Activated T-helper 17 cell treated with anti-CD3 and anti-CD28 coated beads, Interleukin-2, amount 50 U/mL, for 72 hours (primary cell): ENCODE measurements at places on chromosomes 2 and 18. TPM values are rescaled to one million over a fixed set of nuclear protein-coding genes. Genes with fewer than 3 reads are reported as not detected.

GRCh38 chr2:36262581-36262980 is 93.0 kb upstream of the CRIM1 start:
- no peak for ATAC-seq

The LOXHD1 gene
- not detected for total RNA-seq

GRCh38 chr2:134124047-134124753 is 129.7 kb upstream of the MGAT5 start:
- ATAC-seq = no peak

DNA sequence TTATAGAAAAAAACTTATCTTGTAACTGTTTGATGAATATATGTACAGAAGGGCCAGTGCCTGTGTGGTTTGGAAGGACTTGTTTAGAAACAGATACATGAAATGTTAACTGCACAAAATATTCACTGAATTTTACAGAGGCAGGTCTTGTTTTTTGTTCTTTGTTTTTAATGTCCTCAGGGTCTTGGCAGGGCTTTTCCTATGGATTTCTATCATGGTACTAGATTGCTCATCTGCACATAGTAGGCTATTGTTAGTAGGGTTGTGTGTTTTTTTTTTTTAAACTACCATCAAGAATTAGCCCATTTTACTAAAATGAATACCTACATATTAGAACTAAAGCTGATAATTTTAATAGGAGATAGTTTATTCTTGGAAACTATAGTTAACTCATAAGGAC is 3.5 kb downstream of the CABYR start:
- ATAC-seq = no peak

- ATAC-seq = peak; percentile 83
These were observed 93.3 kb upstream of the EML6 start for GRCh38 chr2:54629914-54630857.

DNA sequence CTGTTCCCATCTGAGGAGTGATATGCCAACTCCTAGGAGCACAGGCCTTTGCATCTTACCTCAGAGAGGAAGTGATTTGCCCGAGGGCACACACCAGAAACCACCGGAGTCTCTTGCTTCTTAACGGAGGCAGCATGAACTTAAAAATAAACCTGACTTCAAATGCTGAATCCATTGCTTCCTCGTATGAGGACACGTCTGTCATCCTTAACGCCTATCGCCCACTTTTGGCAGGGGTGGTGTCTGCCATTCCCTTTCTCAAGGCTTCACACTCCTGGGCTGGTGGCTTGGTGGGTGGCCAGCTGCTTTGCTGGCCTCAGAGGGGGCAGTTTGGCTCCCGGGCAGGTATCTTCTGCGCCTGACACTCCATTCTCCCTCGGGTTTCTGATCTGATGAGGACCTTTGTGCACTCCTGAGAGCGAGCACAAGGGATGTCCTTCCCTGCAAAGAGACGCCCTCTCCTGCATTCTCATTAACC is 1.1 kb upstream of the PREB start:
- no peak for ATAC-seq

DNA sequence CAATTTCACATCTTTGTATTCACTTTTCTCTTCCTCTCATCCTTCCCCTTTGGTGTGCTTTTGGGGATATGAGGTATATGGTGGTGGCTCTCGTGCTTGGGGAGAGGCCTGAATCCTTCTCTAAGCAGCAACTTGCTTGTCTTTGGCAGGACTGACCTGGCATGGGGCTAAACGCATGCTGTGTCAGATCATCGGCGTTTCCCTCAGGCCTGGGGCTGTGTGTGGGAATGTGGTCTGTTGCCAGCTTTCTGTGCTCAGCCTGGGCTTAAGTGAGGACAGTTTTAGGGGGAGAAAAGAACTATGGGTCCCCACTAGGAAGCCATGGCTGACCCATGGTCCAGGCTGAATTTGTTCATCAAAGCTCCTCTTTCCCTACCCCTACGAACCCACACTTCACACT is 60.7 kb downstream of the TET3 start:
- no peak for ATAC-seq

DNA sequence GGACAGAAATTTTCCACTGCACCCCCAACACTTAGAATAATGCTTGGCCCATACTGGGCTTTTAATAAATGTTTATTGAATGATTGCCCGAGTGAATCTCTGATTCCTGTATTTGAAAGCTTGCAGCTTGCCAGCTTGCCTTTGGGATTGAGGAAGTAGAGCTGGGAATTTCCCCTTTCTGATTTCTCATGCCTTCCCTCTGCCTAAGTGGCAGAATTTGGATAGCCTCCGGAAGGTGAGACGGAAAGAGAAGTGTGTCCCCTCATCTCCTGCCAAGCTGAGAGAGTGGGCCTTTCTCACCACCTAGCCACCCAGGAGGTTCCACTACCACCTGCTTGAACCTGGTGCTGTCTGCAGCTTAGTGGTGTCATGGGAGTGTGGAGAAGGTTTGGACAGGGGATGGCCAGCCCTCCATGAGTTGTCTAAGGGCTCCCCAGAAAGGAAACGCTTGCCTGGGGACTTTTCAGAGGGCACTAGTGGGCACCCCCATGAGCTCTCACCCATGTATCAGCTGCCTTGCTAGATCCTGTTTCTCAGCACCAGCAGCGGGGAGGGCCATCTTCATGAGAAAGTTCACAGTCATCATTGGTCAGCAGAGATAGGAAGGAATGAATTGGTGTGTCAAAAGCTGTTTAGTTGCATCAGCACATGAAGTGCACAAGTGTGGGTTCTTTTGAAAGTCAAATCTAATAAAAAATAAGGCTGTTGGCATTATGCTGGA is 8.6 kb upstream of the NCOA1 start:
- no peak for ATAC-seq

- ATAC-seq = peak; percentile 1
These were observed 73.1 kb downstream of the ANKRD44 start for GRCh38 chr2:197237291-197238042.

The ARHGEF33 gene
- total RNA-seq = 0.58 TPM

GRCh38 chr18:11857177-11857887 is 6.1 kb downstream of the CHMP1B start:
- no peak for ATAC-seq

GRCh38 chr2:207813221-207813916 is 43.7 kb upstream of the FZD5 start:
- ATAC-seq = no peak

GRCh38 chr2:61253136-61253535 is 91.1 kb downstream of the C2orf74 start:
- ATAC-seq = no peak

The GNLY gene
- total RNA-seq = 10.6 TPM

DNA sequence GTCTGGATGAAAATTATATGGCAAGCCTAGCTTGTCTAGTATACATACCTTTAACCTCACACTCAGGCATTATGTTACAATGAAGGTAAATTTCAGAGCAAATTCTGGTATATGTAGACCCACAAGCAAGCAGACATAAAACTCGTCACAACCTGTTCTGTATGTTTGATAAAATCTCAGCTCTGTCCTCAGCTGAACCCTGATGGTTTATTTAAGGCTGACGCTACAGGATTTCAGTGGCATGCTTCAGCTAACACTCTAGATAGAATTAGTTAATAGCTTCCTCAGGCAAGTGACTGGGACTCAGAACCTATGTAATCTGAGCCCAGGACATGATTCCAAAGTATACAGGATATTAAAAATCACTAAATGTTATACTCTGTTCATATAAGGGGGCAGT is 68.2 kb upstream of the MC2R start:
- ATAC-seq = no peak

- no peak for ATAC-seq
These were observed 3.9 kb upstream of the TNS1 start for GRCh38 chr2:218006741-218007140.

DNA sequence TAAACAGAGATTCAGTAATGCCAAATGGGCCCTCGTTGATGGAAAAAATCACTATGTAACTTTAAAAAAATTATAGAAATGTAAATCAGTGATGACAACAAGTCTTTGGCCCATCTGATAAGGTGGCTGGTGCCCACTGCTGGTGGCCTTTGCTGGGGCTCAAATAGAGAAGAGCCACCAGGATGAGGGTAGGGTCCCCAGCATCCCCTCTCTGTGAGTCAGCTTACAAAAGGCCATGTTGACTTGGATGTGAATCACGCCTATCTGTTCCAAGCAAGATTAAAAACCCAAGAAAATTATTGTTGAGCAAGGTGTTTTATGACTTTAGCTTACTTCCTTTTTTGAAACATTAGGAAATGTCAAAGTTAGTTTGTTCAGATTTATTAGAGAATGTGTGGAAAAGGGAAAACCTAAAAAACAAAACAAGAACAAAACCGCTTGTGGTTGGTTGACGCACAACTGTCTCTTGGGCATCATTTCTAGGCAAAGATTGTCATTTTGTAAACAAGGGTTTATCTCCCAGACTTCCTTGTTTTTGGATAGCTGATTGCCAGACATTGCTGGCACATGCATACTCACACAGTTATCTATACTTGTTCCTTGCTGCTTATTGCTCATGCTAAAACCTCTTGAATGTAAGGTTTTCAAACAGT is 53.7 kb upstream of the ZNF396 start:
- ATAC-seq = no peak

- no peak for ATAC-seq
These were observed 1.4 kb downstream of the RFX8 start for GRCh38 chr2:101473591-101473910.

The TMEM182 gene
- 4.9 TPM for total RNA-seq

- peak; percentile 49 for ATAC-seq
These were observed 1.0 kb upstream of the GMPPA start for GRCh38 chr2:219497495-219498279.

DNA sequence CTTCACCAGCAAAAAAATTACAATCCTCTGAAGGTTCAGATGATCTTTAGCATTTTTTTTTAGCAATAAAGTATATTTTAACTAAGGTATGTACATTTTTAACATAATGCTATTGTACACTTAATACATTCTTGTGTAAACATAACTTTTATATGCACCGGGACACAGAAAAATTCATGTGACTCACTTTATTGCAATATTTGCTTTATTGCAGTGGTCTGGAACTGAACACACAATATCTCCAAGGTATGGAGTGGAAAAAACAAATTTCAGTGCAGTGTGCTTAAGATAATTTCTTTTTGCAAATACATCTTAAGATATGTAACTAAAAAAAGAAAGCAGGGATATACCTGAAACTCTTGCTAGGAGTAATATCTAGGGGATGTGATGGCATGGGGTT is 5.1 kb upstream of the TWSG1 start:
- no peak for ATAC-seq

DNA sequence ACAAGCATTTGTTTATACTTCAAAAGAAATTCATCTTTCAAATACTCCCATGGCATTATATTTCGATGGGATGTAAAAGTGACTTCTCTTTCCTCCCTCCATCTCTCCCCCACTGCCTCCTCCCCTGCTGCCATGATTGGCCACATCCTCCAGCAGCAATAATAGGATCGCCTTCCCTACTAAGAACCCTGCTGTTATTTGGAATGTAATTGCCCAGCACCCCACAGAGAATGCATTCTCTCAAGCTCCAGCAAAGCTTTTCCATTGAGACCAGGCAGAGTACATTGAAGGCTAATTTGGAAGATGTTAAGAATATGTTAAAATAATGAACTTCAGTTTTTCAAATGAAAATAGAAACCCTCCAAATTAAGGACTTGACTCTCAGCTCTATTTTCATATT is 375.4 kb upstream of the ACVR2A start:
- ATAC-seq = no peak

GRCh38 chr2:65724336-65724735 is 291.9 kb upstream of the SPRED2 start:
- ATAC-seq = no peak

GRCh38 chr2:218081063-218081462 is 12.0 kb downstream of the RUFY4 start:
- no peak for ATAC-seq

- ATAC-seq = no peak
These were observed 44.6 kb downstream of the AKAIN1 start for GRCh38 chr18:5152343-5153020.

GRCh38 chr2:169822036-169822435 is 2.7 kb downstream of the METTL5 start:
- ATAC-seq = no peak

DNA sequence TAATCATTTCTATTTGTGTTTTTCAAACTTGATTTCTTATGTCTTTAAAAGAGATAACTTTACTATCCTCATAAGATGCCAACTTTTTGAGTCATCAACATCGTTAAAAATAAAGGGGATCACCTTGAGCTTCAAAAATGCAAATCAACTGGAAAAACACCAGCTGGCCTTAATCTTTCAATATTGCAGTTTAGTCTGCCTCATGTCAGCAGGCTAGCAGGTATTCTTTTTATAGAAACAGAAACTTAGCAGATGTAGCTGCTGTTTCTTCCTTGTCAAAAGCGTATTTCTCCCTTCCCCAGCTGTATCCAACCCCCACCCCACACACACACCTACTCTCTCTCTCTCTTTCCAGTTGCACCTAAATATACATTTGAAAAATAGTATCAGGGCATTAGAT is 154.1 kb upstream of the ZNF804A start:
- no peak for ATAC-seq

The ABCG5 gene
- total RNA-seq = not detected

DNA sequence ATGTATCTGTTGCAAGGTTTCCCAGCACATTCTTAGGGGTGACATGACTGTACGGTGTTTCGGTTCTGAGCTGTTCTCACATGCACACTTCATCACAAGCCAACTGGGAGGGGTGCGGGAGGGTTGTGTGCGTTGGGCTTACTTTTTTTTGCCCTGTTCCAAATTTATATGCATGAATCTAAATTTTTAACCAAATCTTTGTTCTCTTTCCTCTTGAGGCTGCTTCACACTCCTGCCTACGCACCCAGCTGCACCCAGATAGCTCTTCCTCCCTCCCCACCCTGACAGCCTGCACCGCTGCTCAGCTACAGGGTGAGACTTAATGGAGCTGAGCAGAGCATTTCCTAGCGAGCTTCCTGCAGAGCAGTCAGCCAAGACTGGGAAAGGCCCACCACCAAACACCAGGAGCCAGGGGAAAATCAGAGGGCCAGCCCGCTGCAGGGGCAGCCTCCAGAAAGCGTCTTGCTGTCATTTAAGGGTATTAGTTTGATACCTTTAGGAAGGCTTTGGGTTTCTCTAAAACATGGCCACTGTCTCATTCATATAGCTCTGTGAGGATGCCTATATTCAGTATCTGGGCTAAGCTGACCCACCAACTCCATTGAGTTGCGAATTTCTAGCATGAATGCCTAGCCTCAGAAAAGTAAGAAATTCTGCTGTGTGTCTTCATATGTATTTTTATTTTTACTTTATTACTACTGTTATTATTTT is 84.5 kb downstream of the POU3F3 start:
- peak; percentile 44 for ATAC-seq

- no peak for ATAC-seq
These were observed 94.6 kb downstream of the RTP5 start for GRCh38 chr2:241964133-241964532.

DNA sequence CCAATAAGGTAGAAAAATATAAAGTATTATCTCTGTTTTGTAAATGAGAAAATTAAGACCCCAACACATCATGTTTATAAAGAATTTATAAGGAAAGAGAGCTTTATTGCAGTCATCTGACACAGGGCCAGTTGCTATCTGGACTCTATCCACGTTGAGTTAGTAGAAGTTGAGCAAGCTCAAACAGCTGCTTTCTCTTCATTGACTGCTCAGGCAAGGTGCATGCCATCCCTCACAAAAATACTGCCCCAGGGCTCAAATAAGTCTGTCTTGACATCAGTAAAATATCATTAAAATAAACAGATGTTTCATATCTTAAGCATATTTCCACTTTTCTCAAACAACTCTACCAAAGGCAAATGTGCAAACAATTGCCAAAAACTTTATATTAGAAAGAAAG is 14.8 kb downstream of the COL5A2 start:
- ATAC-seq = no peak

GRCh38 chr18:60893355-60894097 is 439.7 kb upstream of the CDH20 start:
- ATAC-seq = no peak
